ENCODE measurements at places on chromosomes 1 and 21.

DNA sequence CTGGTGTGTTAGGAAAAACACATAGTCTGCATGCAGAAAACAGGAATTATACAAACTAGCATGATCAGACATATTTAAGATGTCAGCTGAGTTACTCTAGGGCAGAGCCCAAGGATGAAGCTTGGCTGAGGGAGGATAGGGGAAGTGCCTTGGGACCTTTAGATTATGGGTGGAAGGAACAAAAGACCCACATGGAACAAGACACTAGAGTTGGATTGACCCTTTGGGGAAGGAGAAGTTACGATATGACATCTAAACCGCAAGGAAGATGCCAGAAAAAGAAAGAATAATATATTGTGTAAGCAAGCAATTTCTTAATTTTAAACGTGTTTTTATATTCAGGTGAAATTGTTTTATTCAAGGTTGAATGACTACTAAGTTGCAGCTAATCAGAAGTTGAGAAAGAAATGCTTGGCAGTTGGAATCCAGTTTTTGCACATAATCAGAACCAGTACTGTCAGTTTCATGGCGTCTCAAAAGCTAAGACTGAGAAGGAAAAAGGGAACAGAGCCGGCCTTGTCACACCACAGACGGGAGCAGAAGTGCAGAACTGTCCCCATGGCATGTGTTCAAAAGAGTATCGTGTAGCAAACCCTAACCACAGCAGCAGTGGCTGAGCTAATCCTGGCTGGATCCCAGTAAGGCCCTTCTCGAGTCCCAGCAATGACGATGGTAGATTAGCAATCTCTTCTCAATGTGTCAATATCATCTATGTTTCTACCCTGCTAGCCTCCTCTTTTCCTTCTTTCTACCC is 31.2 kb upstream of the IFNAR2 start:
- DNase-seq: no peak

DNA sequence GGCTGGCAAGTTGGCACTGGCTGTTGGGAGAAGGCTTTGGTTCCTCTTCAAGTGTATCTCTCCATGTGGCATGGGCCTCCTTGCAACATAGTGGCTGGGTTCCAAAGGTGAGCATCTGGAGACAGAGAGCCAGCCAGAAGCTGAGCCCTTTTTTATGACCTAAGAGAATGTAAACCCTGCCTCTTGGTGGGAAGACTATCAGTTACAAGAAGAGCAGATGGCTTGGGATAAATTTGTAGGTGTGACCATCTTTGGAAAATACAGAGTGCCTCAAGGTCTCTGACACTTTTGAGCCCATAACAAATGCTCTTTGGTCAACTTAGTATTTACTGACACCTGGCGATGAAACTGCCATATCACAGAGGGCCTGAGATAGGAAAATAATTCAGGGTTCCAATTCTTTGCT is 31.4 kb upstream of the PRELP start:
- DNase-seq: no peak

DNA sequence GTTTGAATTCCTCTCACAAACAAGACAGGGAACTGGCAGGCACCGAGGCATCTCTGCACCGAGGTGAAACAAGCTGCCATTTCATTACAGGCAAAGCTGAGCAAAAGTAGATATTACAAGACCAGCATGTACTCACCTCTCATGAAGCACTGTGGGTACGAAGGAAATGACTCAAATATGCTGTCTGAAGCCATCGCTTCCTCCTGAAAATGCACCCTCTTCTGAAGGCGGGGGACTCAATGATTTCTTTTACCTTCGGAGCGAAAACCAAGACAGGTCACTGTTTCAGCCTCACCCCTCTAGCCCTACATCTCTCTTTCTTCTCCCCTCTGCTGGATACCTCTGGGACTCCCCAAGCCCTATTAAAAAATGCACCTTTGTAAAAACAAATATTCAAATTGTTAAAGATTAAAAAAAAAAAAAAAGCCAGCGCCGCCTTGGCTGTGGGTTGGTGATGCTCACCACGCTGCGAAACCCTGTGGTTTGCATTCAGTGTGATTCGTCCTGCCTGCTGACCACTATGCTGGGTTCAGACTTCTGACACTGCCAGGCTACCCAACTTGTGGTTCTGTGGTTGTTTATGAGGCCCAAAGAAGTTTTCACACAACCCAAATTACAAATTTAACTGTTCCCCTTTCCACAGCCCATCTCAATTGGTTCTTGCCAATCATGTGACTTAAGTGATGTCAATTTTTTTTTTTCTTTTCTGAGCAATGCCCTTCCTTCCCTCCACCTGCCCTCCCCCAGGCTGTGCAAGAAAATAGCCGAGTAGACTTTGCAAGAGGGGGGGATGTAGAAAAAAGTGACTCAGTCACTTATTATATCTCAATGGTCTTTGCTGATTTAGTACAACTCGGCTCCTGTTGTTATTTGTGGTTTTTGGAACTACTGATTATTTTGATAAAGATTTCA is at the start of gene RUNX1:
TSS of gene RUNX1 (minus strand) at position 597 of the 912 bp plus-strand sequence.
- DNase-seq: no peak

DNA sequence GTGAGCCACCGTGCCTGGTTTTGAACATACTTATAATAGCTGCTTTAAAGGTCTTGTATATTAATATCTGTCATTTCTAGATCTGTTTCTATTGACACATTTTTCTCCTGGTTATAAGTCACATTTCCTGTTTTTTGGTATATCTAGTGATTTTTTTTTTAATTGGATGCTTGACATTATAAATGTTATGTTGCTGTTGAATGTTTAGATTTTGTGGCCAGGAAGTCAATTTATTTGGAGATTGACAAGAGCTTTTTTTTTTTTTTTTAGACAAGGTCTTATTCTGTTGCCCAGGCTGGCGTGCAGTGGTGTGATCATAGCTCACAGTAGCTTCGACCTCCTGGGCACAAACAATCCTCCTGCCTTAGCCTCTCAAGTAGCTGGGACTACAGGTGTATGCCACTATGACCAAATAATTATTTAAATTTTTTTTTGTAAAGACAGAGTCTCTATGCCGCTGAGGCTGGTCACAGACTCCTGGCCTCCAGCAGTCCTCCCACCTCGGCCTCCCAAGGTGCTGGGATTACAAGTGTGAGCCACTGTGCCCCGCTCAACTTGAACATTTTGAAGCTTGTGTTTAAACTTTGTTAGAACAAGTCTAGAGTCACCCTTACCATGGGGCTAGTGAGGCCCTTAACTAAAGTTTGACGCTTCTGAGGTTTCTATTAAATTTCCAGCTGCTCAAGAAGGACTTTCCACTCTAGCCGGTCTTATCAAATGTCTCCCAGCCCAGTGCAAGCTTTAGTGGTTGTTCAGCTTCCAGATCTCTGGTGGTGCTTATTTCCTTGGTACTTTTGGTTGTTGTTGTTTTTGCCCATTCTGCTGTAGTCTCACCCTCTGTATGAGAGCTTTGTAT is 8.6 kb upstream of the CHI3L2 start:
- no peak for DNase-seq

DNA sequence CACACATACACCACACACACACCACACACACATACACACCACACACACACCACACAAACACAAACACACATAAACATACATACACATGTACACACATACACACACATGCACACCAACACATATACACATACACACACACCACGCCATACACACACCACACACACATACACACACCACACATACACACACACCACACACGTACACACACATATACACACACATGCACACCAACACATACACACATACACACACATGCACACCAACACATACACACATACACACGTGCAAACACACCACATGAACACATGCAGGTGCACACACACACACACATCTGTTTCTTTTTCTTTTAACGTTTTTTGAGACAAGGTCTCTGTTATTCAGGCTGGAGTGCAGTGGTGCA is 41.0 kb upstream of the SLC45A1 start:
- no peak for DNase-seq

- DNase-seq: no peak
These were observed 62.3 kb downstream of the RUNX1 start for GRCh38 chr21:34986561-34987500.

DNA sequence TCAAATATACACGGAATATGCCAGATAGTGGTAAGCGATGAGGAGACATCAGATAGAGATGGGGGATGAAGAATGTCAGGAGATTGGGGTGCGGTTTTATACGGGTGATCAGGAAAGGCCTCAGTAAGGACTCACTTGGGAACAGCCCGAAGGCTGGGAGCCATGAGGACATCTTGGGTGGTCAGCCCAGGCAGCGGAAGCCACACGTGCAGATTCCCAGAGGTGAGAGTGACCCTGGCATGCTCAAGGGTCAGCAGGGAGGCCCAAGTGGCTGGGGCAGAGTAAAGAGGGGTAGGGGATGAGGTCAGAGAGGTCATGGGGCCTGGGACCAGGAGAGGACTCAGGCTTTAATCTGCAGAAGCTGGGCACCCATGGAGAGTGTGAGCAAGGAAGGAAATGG is 106.6 kb downstream of the MATN1 start:
- DNase-seq: no peak

DNA sequence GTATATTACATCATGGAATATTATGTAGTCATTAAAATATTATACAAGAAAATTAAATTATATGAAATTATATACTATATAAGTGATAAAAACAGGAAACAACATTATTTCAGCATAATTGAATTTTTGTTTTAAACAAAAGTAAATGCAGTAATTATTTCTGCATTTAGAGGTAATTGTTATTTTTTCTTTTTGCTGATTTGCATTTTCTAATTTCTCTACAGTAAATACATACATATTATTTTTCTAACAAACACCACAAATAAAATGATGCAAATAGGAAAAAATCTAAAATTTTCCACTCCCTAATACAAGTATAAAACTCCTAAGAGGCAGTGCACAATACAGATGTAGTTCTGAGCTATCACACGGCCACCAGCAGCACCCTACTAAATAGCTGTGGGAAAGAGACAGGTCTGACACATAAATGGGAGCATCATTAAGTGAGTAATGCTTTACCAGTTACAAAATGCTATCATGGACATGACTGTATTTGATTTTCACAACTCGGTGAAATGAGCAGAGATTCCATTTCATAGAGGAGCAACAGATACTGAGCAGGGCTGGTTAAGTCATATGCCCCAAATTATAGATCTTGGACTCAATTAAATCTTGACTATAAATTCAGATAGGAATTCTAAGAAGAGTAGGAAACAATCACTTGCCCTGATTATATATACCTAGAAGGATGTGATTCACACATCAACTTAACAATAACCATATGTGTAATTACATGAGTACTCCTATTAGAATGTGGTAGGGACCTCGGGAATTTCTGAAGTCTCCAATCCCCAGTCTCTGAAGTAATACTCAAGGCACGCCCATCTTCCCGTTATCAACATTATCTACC is 49.0 kb downstream of the NRIP1 start:
- no peak for DNase-seq

DNA sequence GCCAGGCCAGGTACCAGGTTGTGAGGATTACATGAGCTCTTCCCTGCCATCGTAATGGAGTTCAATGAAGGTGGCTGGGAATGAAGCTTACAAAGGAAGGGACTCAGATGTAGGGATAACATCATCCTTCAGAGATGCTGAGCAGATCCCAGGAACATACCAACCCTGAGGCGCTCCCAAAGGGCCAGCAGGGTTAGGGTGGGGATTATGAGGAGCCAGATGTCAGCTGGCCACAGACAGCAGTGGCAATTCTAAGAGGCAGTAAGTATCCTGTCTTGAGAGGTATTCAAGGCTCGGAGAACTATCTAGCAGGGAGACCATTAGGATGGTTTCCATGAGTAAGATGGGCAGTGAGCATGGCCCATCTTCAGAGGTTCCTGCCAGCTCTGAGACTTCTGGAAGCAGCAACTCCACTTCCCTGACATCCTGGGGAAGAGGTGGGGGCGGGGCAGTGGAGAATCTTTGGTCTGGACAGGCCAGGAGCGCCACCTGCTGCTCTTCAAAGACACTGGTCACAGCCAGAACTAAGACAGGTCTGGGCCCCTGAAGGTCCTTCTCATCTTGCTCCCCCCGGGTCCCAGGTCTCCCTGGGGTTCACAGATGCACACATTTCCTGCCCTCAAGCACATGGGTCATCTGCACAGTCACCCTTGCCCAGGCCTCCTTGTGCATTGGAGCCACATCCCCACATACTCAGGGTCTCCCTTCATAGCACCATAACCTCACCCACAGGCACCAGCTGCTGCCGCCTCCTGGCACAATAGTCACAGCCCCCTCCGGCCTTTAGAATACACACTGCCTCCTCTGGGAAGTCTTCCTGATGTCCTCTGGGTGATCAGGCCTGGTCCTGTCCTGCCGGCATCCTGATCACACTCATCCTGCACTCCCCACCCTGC is 2.7 kb upstream of the SDC3 start:
- DNase-seq: peak; percentile 83

DNA sequence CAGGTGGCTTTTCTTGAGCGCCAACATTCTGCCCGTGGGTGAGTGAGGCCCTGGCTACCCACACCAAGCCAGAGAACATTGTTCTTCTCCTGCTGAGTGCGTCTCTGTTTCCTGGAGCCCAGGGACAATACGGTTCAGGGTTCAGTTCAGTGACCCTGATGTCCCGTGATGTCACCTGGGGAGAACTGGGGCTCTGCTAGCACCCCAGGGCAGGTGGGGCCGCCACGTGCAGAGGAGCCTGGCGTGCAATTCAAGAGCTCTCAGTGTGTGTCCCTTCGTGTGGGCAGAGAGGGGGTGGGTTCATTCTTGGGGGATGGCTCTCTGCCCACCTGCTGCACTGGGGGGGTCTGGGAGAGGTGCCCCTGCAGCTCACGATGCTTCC is 18.2 kb upstream of the PEX10 start:
- no peak for DNase-seq

GRCh38 chr1:177897998-177898654 is 71.7 kb downstream of the SEC16B start:
- DNase-seq: no peak

DNA sequence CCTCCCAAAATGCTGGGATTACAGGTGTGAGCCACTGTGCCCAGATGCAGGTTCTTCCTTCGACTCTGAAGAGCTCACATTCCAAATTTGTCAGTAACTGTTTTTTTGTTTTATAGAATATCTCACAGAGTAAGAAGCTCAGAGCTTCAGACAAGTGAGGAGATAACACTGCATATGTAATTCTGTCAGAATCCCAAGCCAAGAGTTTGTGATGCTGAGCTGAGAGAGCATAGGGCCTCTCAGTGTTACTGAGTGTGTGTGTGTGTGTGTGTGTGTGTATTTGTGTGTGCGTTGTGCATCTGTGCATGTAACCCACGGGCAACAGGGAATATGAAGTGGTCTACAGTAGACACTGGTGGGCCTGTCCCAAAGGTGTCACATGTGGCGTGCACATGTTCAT is 15.2 kb upstream of the TNR start:
- DNase-seq: no peak

GRCh38 chr21:29826386-29826785 is 113.4 kb downstream of the GRIK1 start:
- DNase-seq: no peak

DNA sequence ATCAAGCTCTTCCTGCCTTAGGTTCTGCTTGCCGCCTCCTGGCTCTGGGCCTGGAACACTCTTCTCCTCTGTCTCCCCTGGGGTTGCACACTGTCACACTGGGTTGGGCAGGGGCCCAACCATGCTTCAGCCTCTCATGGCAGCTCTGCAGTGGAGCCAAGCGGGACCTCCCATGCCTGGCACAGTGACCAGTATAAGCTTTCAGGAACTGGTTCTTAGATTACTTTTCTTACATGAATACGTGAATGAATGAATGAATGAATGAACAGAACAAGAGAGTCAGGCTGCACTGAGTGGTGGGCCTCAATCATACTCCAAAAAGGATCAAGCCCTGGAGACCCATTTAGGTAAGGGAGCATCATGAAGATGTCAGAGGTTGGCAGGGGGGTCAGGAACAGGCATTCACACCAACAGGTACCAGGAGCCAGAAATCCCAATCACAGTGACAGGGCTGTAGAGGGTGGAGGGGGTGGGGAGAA is 30.8 kb upstream of the TMEM125 start:
- DNase-seq: no peak

Measured in ovary (tissue), 10 donors.